ENCODE measurements at places on chromosomes 3 and 15. TPM values are rescaled to one million over a fixed set of nuclear protein-coding genes. Genes with fewer than 3 reads are reported as not detected.

GRCh38 chr15:85532689-85533088 lies 152.3 kb downstream of the AKAP13 start:
- DNase-seq, result no peak
- peaks cover 9% of the 10 kb centered on the region for H3K4me1 ChIP-seq
- no peak overlapping the region for H3K4me3 ChIP-seq

GRCh38 chr3:48023377-48023776 lies 7.2 kb upstream of the MAP4 start:
- no peak for DNase-seq
- H3K4me1 ChIP-seq, result peaks cover 3% of the 10 kb centered on the region
- H3K36me3 ChIP-seq, result peaks cover 4% of the 10 kb centered on the region
- H3K4me3 ChIP-seq, result no peak overlapping the region

GRCh38 chr15:53625260-53625659 lies 134.2 kb downstream of the WDR72 start:
- H3K4me3 ChIP-seq, result no peak overlapping the region
- H3K36me3 ChIP-seq, result no peaks in the 10 kb centered on the region

The SKOR1 gene
- 0.96 TPM for total RNA-seq

DNA sequence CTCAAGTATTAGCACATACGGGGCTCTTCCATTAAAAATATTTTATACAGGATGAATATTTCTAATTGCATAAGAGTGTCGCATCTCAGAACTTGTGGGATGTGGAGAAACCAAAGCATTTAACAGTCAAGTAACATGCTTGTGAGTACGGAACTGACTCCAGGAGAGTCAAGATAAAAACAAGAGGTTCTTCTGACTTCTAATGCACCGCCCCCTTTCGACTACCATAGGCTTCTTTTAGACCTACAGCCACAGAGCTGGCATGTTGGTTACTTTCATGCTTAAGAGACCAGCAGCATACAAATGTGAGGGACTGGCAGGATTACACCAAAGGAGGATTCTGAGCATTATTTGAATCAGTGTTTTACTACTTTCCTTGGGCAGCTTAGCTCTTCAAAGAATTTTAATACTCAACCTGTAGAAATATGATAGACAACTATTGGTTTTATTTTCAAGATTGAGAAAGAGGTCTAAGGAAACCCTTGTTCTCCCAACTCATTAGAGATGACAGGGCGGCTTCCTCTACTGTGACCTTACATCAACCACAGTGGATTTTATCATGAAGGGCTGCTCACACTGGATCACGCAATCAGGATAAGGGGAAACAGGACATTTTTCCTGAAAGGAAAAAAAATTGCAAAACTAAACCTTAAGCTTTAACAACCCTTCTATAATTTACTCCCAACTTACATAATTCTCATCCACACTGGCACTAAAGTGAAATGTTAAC lies 14.0 kb downstream of the ETV5 start:
- no peak for DNase-seq
- H3K27me3 ChIP-seq, result no peaks in the 10 kb centered on the region
- no peaks in the 10 kb centered on the region for H3K4me1 ChIP-seq
- H3K36me3 ChIP-seq, result no peaks in the 10 kb centered on the region

DNA sequence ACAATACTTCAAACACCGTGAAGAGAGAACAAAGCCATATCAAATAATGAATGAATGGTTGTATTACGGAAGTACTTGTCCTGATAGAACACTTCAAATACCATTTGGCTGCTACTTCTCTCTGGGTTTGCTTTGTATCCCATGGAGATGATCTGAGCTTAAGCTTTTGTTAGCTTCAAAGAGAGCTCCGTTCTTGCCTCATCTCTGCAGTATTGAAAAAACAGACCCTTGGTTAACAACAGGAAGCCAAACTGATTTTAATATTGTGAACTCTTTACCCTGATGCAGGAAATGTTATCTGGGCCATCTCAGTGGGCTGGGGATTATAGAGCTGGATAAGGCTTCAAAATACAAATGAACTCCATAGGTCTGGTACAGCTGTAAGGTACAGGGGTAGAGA lies 101.0 kb downstream of the CHL1 start:
- H3K36me3 ChIP-seq, result no peaks in the 10 kb centered on the region
- DNase-seq, result no peak
- no peak overlapping the region for H3K27ac ChIP-seq
- no peak overlapping the region for H3K4me3 ChIP-seq
- no peaks in the 10 kb centered on the region for H3K4me1 ChIP-seq
- H3K27me3 ChIP-seq, result no peaks in the 10 kb centered on the region

The FOXL2NB gene
- not detected for total RNA-seq

The SYNM gene
- total RNA-seq, result 3.7 TPM

DNA sequence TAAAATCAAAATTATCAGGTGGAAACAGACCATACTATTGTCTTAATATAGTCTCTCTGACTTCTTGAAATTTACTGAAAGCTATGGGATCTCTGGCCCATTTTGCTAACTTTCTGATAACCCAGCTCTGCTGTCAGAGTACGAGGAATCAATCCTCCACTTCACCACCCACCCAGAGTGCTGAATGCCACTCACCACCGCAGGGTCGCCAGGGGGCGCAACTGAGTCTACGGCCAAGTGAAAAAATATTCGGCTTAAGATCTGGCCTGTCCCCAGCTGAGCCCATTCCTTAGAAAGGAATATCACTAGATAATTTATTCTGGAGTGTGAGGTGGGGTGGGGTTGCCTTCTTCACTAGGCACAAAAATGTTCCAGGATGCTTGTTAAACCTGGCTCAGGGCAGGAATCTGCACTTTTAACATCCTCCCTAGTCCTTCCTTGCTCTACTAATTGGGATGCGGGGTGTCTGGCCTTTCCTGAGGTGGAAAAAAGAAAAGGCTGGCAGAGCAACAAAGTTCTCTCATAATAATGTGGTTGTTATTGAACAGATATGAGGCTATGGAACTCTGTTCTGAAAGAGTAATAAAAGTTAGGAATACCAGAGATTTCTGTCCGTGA lies 520.6 kb downstream of the MFSD1 start:
- no peaks in the 10 kb centered on the region for H3K36me3 ChIP-seq
- DNase-seq, result no peak
- H3K4me1 ChIP-seq, result no peaks in the 10 kb centered on the region

- no peak for DNase-seq
- no peaks in the 10 kb centered on the region for H3K27me3 ChIP-seq
- H3K36me3 ChIP-seq, result no peaks in the 10 kb centered on the region
- no peak overlapping the region for H3K27ac ChIP-seq
Measured at GRCh38 chr15:92430069-92430440, 36.4 kb downstream of the ST8SIA2 start.

DNA sequence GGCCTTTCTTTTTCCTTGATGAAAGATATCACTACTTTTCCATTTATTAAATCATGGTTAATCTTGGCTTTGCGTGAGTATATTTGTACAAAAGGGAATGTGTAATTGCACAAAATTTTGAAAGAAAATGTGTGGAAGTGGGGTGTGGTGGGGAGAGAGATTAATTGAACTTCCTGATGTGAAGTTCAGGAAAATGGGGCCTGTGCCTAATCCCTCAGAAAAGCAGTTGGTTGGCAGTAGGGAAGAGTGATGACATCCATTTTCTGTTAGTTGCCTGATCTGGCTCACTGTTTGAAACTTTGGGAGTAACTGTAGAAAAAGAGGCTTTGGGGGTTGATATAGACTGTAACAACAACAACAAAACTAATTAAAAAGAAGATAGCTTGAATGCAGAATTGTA lies 10.8 kb upstream of the IL20RB start:
- peaks cover 7% of the 10 kb centered on the region for H3K4me1 ChIP-seq
- peaks cover 13% of the 10 kb centered on the region for H3K36me3 ChIP-seq
- DNase-seq, result no peak
- no peak overlapping the region for H3K27ac ChIP-seq
- no peak overlapping the region for H3K4me3 ChIP-seq

DNA sequence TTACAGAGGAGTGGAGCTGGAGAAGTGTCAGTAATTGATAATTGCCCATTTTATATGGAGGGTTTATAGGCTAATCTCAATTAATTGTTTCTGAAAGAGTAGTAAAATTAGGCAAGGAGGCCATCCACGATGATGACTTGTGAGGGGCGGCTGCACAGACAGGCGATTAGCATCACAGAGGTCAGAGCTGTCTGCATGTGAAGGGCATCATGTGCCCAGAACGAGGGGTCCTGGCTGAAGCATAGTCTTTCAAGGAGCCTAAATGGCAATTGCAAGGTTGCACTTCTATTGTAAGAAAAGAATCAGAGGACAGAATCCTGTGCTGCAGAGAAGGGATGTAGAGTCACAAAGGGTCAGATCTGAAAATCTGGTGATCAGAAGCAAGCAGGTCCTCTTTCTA lies 196.6 kb downstream of the EBLN2 start:
- no peak overlapping the region for H3K4me3 ChIP-seq
- H3K27ac ChIP-seq, result no peak overlapping the region
- H3K36me3 ChIP-seq, result no peaks in the 10 kb centered on the region
- no peaks in the 10 kb centered on the region for H3K4me1 ChIP-seq
- DNase-seq, result no peak

- H3K4me1 ChIP-seq, result peaks cover 5% of the 10 kb centered on the region
- no peak overlapping the region for H3K27ac ChIP-seq
- H3K4me3 ChIP-seq, result no peak overlapping the region
- no peak for DNase-seq
- H3K36me3 ChIP-seq, result no peaks in the 10 kb centered on the region
- H3K27me3 ChIP-seq, result no peaks in the 10 kb centered on the region
Measured at GRCh38 chr15:70569091-70569713, 194.2 kb downstream of the UACA start.

GRCh38 chr15:27260523-27260922 lies 289.5 kb downstream of the GABRG3 start:
- DNase-seq, result no peak
- H3K4me3 ChIP-seq, result no peak overlapping the region
- no peaks in the 10 kb centered on the region for H3K36me3 ChIP-seq
- no peaks in the 10 kb centered on the region for H3K4me1 ChIP-seq
- no peak overlapping the region for H3K27ac ChIP-seq

DNA sequence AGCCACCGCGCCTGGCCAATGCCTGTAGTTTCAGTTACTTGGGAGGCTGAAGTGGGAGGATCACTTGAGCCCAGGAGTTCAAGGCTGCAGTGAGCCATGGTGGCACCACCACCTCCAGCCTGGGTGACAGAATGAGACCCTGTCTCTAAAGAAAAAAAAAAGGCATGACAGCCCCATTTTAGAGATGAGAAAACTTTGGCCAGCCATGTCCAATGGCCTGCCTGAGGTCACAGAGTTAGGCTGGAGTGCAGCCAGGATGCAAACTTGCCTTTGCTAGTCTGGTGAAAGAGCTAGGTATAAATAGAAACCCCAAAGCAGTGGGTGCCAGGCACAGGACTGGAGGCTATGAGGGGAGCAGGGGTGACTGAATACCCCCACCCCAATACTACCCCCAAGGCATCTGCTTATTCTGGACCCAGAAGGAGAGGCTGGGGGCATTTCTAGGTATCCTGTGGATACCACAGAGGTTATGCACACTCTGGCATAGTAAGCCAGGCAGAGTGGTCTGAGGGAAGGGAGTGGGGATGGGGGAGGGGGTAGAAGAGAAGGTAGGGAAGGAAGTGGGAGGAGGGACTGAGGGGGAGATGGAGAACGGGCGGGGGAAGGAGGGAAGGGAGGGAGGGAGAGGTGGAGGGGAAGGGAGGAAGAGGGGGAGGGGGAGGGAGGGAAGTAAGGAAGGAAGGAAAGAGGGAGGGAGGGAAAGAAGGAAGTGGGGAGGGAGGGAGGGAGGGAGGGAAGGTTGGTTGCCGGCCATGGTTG lies 16.2 kb upstream of the C15orf39 start:
- H3K36me3 ChIP-seq, result no peaks in the 10 kb centered on the region
- H3K4me3 ChIP-seq, result no peak overlapping the region
- DNase-seq, result no peak

DNA sequence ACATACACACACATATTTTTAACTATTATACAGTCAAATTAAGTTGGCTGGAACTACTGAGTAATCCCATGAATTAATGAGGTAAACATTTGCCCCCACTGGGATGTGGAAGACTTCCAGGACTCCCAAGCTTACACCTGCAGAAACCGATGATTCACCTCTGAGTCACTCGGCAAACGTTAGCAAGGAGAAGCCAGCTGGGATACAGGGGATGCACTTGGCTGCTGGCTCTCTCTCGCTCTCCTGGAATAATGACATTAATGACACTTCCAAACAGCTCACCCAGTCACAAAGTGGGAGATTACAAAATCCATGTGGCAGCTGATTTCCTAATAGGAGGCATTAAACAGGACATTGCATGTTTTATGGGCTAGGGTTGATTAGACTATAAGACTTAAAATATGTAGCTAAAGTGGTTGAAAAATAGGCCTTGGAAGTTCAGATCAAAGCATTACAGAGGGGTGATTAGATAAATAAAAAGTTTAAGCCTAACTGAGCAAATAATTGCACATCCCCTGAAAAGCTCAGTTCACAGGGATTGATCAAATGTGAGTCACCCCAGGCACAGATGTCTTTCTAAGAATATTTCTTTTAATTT lies 500.9 kb downstream of the SOX2 start:
- H3K36me3 ChIP-seq, result no peaks in the 10 kb centered on the region
- no peak overlapping the region for H3K27ac ChIP-seq
- no peak for DNase-seq
- H3K27me3 ChIP-seq, result no peaks in the 10 kb centered on the region

- no peaks in the 10 kb centered on the region for H3K36me3 ChIP-seq
- DNase-seq, result no peak
- H3K27me3 ChIP-seq, result peaks cover 5% of the 10 kb centered on the region
- H3K4me3 ChIP-seq, result no peak overlapping the region
- no peak overlapping the region for H3K27ac ChIP-seq
Measured at GRCh38 chr15:44094781-44095180, 100.3 kb downstream of the FRMD5 start.

The REC114 gene
- not detected for total RNA-seq

The SRGAP3 gene
- 2.8 TPM for total RNA-seq

DNA sequence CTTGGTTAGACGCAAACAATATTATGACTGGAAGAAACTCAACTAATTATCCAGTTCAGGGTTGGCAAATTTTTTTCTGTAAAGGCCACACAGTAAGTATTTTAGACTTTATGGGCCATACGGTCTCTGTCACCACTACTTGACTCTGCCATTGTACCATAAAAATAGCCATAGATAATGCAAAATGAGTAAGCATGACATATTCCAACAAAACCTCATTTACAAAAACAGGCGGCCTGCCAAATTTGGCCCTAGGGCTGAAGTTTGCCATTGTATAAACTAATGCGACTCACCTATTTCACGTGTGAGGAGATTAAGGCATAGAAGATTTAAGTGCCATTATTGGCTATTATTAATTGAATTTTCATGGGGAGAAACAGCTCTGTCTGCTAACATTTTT lies 116.8 kb upstream of the CNTN6 start:
- H3K27me3 ChIP-seq, result no peaks in the 10 kb centered on the region
- no peaks in the 10 kb centered on the region for H3K4me1 ChIP-seq
- no peak for DNase-seq
- H3K36me3 ChIP-seq, result no peaks in the 10 kb centered on the region

DNA sequence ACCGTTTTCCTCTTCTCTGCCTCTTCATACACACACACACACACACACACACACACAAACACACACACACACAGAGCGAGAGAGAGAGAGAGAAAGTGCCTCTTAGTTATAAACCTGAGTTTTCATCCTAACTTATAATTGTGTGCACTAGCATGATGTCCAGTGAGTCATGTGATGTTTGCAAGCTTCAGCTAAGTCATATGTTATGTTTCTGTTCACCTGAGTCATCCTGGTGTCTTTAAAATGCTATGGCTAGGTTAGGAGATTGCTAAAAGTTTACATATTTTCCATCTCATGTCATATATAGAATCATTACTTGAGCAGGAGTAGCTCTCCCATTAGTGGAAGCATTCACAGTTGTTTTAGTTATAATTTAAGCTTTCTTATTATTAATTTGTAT lies 155.8 kb downstream of the EPHA6 start:
- no peaks in the 10 kb centered on the region for H3K27me3 ChIP-seq
- no peak overlapping the region for H3K4me3 ChIP-seq
- no peak overlapping the region for H3K27ac ChIP-seq
- no peaks in the 10 kb centered on the region for H3K36me3 ChIP-seq

The GOLGA8N gene
- 10.6 TPM for total RNA-seq

Data from T-cell (primary cell).